ENCODE measurements at places on chromosomes 7 and 10. TPM values are rescaled to one million over a fixed set of nuclear protein-coding genes. Genes with fewer than 3 reads are reported as not detected.

PTF1A gene
- not detected for total RNA-seq

SYT15B gene
- total RNA-seq: 2.3 TPM

GRCh38 chr7:132697003-132697402, 120.7 kb upstream of the PLXNA4 start:
- no peak for DNase-seq

PHKG1 gene
- total RNA-seq: 0.50 TPM

PRPS1L1 gene
- total RNA-seq: not detected

- no peak for DNase-seq
Observed at GRCh38 chr7:98222533-98223195, 11.4 kb downstream of the BHLHA15 start.

- DNase-seq: no peak
Observed at GRCh38 chr7:87627634-87627994, 584 bp upstream of the RUNDC3B start.

TUBB8 gene
- not detected for total RNA-seq

GRCh38 chr10:120473593-120473992, 16.6 kb downstream of the PLPP4 start:
- DNase-seq: no peak

LRRC4 gene
- total RNA-seq: 1.5 TPM

GRCh38 chr7:25775999-25776743, 375.8 kb upstream of the NFE2L3 start:
- no peak for DNase-seq

- DNase-seq: no peak
Observed at GRCh38 chr10:70315815-70316214, 32.0 kb upstream of the NPFFR1 start.

- peak; percentile 42 for DNase-seq
Observed at GRCh38 chr10:90847436-90847835, 10.4 kb downstream of the HTR7 start.

DNA sequence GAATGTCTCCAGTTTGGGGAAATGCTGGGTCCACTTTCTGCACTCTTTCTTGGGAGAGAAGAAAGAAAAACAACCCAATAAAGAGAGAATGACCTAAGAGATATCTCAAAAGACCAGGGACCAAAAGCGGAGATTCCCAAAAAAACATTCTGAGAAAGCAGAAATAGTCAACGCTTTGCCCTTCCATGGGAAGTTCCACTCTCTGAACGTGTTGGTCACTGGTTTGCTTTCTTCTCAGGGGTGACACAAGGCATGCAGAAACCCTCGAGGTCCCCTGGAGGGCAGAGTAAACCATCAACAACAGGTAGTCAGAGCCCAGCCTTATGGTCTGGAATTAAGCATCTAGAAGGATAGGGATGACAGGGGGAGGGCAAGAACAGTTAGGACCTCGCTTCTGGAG, 26.2 kb upstream of the AOAH start:
- no peak for DNase-seq

DNA sequence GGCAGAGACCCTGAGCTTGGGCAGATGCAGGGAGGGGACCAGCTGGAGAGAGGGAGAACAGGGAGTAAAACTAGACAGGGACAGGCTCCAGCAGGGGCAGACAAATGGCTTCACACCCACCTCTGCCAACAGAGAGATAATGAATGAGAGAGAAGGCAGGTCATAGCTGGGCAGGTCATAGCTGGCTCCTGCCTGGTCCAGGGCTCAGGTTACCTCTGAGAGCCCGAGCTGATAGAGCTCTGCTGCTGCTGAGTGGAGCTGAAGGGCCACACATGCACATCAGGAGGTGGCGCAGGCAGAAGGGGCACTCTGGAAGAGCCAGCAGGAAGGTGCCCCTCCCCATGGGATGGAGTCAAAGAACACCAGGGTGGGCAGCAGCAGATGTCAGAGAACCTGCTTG, 154.2 kb downstream of the GFRA1 start:
- no peak for DNase-seq

DNA sequence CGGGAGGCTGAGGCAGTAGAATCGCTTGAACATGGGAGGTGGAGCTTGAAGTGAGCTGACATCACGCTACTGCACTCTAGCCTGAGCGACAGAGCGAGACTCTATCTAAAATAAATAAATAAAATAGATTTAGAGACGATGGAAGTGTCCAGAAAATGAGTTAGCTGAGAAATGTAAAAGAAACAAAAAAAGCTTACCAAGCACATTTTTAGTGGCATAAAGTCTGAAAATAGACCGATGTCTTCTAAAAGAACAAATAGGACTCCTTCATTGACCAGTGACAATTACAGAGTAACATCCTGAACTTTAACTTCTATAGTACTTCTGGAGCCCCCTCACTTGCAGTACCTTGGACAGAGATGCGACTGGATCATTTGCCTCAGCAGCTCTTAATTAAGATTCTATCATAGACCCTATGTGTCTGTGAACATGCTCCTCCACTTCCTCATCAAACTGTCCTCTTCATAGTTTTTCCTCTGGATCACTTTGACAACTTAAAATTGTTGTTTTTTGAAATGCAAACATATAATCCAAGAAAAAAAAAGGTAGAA, 25.2 kb upstream of the SRPK2 start:
- no peak for DNase-seq

- DNase-seq: no peak
Observed at GRCh38 chr7:50196719-50197118, 103.7 kb upstream of the ZPBP start.

GRCh38 chr10:124916098-124916584, 25.8 kb upstream of the ZRANB1 start:
- no peak for DNase-seq

AKR1C8 gene
- not detected for total RNA-seq

MBL2 gene
- total RNA-seq: not detected

DNA sequence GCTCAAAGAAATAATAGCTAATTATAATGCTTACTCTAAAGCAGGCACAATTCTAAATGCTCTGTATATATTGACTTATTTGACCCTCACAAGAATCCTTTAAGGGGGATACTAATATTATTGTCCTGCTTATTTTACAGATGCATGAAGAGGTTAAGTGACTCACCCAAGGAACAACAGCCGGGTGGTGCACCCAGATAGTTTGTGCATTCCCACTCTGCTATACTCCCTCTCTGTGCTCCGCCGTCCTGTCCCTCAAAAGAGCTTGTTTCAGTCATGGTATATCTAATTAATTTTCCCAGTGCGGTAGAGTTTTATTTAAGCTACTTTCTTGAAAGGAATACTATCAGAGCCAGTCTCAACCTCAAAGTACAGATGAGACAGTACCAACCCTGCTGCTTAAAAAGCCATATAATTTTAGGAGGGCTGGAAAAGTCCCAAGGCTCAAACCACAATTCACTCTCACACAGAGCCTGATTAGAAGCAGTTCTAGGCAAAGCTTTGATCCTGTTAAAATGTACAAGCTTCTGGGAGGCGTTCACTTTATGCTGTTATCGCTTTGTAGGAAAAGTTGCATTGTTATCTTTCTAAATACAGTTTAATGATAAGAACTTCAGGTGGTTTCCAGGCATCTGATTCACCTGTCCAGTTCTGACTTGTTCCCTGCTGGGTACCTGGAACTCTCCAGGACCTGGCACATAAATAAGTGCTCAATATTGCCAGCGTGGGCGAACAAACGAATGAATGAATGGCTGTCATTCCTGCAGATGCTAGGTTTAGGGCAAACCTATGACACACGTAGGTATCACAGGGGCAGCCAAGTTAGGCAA, 261.5 kb upstream of the KLF14 start:
- no peak for DNase-seq

CHN2 gene
- not detected for total RNA-seq

- no peak for DNase-seq
Observed at GRCh38 chr10:103157246-103157645, 35.8 kb downstream of the NT5C2 start.

DNA sequence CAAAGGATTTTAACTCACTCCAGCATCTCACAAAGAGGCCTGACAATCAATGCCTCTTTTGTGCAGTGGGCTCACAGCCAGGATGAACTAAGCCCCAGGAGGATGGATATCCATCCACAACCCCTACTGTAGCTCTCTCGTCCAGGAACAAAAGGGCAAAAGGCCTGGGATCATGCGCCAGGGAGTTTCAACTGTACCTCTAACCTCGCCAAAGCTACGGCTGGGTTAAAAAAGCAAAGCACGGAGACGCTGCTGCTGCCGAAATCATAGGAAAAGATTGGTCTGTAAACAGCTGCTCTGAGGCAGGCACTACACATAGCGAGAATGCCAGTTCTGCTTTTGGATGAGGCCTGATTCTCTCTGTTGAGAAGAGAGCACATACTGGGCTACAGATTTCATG, 32.1 kb downstream of the VSTM4 start:
- DNase-seq: no peak

HOXA7 gene
- 7.4 TPM for total RNA-seq

DNA sequence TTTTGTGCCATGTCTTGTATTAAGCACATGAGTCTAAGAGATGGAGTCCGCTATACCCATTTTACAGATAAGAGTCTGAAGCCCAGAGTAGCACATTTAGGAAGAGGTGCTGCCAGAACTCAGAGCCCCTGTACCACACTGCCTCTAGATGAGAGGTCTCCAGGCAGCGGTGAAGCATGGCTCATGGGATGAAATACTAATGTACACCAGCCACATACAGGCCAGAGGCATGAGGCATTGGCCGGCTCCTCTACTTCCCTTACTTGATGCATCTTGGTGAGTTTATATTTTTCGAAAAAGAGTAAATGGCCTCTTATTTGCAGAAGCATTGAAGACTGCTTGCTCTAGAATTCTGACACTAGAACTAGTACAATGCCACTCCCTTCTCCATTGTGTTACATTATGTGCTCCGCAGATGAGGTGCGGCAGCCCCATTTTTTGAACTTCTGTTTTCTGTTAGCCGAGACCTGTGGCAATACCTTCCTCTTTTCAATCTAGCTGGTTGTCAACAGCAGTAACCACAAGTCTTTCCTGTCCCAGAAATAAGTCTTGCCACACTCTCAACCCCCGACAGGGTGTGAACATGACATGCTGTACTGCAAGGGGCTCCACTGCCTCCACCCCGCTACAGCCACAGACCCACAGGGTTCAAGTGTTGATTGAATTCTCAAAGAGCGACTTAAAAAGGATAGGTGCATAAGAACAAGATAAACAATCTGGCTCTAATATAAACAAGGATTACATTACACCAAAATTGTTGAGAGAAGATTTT, 145.3 kb downstream of the CELF2 start:
- DNase-seq: no peak

IDI2 gene
- total RNA-seq: not detected

DLX6 gene
- not detected for total RNA-seq

DNA sequence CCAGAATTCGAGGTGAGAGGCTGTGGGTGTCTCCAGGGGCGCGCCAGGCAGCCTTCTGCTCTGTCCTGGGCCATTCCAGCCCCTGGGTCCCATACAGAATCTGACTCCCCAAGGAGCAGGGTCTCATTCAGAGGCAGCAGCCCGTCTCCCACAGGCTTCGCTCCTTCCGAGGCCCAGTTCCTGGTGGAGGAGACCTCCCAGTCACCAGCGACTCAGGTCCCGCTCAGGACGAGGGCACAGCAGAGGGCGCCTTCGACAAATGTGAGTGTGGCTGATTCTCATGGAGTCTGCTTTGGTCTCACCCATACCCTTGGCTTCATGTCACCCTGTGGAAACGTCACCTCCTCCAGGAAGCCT, 81.8 kb upstream of the GPR26 start:
- DNase-seq: no peak

DNA sequence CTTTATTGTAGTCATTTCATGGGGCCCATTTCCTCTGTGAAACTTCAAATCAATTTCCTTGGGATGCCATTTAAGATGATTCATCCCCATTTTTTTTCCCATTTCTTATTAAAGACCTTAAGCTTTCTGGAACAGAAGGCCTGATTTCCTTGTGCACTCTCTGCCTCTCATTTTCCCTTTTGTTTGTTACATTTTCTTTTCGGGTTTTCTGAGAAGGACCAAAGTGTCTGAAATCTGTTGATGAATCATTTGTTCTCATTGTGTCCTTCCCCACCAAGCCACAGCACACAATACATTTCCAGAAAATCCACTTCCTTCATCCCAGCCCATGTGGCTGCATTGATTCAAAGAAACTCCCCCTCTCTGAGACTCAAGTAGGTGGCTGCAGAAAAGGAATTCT, 372.4 kb downstream of the SFMBT2 start:
- no peak for DNase-seq

FKBP6 gene
- total RNA-seq: not detected

DNA sequence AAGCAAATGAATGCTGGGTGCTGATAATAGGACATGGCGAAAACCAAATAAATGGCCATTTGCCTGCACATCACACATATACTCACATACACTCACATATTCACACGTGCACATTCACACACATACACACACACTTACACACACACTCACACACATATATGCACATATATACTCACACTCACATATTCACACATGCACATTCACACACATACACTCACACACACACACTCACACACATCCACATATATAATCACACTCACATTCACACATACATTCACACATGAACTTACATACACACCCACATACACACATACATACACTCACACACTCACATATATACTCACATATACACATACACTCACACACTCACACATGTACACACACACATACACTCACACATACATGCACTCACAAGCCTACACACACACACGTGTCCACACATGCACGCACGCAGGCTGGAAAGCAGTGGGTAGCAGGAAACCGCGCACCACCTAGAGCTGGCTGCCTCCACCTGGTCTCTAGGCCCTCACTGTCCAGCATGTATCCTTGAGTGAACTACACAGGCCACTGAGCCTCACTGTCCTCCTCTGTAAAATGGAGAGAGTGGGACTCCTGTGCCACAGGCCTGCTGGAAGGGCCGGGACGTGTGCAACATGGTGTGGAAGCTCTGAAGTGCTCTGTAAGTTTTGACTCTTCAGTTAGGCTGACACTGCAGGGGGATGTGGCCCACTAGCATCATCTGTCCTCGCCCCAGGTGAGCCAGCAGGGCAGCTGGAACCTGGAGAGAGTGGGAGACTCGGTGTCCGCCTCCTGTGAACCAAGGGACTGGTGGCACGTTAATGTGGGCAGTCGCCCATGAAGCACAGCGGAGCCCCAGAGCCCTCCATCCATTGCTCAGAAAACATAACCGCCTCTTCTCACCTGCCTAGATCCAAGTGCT, 14.9 kb downstream of the TMEM72 start:
- no peak for DNase-seq

SPOCK2 gene
- total RNA-seq: not detected

GRCh38 chr10:91605968-91606367, 26.9 kb downstream of the PPP1R3C start:
- no peak for DNase-seq

EPHB4 gene
- total RNA-seq: 6.0 TPM

GRCh38 chr10:76719006-76719405, 918.6 kb downstream of the KCNMA1 start:
- DNase-seq: no peak

DNA sequence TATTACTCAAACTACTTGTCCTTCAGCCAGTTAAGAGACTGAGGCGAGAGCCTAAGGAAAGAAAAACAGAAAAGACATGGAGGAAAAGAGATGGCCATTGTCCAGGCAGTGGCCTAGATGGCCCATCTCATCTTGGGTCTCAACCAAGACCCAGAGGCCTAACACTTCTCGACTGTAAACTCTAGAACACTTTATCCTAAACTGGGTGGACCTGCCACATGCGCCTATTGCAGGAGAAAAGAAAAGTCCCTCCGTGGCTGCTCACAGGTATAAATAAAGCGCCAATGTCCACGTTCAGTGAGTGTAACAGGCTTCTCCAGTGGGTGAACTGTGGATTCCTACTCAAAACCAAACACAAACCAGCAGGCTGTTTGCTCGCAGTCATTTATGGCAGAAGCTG, 92.7 kb upstream of the DDC start:
- DNase-seq: no peak
